AML-193 (cell line): ENCODE measurements at places on chromosomes 1 and 21.

GRCh38 chr1:41006942-41007865 lies 14.3 kb downstream of the SLFNL1 start:
- no peak for DNase-seq

DNA sequence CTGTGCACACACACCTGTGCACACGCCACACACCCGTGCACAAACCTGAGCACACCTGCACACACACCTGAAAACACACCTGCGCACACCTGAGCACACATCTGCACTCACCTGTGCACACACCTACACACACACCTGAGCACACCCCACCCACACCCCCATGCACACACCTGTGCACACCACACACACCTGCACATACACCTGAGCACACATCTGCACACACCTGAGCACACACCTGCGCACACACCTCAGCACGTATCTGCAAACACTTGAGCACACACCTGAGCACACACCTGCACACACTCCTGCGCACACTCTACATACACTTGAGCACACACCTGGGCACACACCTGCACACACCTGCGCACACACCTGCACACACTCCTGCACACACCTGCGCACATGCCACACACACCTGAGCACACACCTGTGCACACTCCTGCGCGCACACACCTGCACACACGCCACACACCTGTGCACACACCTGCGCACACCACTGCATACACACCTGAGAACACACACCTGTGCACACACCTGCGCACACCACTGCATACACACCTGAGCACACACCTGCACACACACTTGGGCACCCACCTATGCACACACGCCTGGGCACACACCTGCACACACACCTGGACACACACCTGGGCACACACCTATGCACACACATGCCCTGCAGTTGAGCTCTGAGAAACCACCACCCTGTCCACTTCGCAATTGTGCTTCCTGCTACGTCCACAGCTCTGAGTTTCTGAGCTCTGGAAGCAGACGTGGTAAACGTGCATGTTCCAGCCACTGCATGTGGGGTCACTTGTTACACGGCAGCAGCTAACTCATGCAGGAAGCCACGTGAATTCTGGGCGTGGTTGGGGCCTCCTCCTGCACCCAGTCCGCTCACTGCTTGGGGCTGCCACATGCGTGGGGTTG lies 8.0 kb upstream of the C1orf159 start:
- DNase-seq: no peak

DNA sequence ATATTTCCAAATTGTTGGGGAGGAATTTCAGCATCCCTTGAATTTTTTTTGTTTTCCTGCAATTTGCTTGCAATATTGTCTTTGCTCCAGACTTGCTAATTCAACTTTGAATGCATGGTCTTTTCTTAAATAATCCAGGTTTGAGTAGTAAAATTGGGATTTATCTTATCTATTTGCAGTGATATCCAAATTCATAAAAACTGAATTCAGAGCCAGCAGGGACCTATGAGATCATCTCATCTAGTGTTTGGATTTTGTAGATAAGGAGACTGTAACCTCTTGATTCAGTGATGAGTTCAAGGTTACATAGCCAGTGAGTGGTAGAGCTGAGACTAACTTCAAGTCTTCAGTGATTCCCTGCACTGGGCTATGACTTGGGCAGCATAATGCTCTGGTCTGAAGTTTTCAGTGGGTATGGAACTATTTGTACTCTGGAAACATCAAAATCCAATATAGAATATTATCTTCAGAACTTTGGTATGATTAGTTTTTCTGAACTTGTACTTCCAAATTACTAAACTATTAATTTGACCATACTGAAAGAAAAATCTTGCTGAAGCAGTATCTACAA lies 109.4 kb downstream of the DISP1 start:
- DNase-seq: no peak

- DNase-seq: no peak
These were observed 1.2 kb downstream of the LRIG2 start for GRCh38 chr1:113074237-113074636.

GRCh38 chr1:183633676-183634343 lies 1.8 kb downstream of the ARPC5 start:
- peak; percentile 83 for DNase-seq

DNA sequence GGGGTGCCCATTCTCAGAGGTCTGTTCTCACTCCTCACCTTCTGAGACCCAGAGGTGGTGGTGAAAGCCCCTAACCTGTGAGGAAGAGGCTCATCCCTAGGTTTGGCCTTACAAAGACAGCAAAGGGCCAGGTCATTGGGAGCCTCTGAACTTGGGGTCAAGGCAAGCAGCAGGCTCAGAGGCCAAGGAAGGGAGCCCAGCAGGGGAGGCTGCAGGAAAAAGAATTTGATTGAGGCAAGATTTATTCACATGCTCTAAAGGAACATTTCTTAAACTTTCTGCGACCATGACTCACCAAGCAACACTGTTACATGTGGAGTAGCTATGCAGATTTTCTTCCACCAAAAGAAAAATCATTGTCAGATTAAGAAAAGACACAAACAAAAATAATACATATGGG lies 132.5 kb upstream of the SYT6 start:
- no peak for DNase-seq

DNA sequence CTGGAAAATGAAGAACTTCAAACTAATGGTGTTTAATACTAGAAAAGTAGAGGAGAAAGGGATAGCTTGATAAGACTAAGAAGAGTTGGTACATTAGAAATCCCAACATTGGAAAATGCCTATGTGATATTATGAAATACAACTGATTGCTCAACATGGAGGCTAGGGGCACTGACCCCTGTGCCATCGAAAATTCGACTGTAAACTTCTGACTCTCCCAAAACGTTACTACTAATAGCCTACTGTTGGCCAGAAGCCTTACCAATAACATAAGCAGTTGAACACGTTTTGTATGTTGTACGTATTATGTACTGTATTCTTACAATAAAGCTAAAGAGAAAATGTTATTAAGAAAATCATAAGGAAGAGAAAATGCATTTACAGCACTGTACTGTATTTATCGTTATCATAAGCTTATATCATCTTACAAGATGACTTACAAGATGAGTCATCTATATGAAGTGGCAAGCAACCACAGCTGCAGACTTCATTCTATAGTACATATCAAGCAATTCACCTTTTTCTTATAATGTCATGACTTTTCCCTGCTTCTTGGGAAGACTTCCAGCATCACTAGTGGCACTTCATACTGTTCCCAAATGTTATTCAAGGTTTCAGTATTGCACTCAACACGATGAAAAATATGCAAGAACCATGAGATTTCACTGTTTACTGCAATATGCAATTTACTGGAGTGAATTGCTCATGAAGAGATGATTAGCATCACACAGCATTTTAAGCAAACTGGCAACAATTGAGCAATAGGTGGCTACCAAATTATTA lies 12.9 kb upstream of the CTSK start:
- DNase-seq: no peak

DNA sequence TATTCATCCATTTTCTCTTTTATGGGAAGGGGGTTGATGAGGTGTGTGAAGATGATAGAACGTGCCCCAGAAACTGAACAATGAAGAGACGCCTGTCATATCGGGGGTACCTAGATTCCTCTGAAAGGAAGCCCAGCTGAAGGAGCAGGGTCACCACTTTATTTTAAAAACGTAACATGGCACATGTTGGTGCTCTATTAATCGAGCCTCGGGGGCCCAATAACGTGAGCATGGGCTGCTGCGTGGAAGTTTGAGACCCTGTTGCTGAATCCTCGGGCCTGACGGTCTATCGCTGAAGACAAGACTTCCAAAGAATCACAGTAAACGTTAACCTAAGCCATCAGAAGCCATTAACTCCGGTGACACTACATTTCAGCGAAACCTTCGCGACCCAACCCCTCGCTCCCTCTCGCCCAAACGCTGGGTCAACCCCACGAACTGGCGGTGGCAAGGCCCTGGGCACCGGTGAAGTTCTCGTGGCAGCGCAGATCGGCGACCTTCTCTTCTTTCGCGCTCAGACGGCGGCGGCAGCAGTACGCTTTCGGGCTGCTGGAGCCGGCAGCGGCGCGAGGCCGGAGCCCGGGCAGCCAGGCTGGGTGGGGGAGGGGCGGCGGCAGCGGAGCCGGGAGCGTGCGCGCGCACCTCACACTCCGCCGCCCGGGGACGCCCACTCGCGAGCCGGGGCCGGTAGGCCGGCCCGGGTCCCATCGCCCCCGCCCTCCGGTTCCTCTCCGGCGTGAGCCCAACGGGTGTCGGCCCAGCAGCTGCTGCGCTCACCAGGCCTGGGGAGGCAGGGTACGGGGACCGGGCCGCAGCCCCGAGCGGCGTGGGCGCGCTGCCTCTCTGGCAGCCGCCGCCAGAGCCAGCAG lies 838 bp upstream of the MAN1A2 start:
- DNase-seq: peak; percentile 45

DNA sequence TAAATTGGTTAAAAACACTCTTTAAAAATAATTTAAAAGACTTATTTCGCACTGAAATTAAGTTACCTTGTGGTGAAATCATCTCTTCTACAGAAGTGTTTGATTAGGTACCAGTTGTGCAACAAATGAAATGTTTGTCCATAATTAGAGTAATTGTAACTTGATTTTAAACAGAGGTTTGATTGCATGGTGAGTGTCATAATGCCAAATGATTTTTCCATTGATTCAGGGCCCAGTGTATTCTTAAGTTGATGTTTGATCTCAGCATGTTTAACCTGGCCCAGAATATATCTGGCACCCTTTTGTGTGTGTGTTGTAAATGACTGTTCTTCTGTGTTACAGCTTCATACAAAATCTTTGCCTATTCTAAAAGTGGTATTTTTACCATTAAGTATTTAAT lies 28.5 kb downstream of the LRRC8B start:
- no peak for DNase-seq

DNA sequence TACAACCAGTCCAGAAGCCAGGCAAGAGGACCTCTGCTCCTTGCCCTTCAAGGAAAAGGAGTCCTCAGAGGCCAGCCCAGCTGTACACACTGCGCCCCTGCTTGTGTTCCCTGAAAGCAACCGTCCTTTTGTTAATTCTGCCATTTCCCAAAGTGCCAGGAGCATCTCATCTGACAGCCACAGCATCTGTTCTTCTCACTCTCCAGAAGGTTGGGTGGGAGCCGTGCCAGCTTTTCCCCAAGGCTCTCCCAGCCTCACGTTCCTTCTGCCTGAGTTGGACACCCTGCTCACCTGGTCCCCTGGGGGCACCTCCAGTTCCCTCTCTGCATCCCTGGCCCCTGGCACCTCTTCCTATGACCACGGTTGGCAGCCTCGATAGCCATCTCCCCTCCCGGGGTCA lies 10.5 kb upstream of the CNTN2 start:
- no peak for DNase-seq

DNA sequence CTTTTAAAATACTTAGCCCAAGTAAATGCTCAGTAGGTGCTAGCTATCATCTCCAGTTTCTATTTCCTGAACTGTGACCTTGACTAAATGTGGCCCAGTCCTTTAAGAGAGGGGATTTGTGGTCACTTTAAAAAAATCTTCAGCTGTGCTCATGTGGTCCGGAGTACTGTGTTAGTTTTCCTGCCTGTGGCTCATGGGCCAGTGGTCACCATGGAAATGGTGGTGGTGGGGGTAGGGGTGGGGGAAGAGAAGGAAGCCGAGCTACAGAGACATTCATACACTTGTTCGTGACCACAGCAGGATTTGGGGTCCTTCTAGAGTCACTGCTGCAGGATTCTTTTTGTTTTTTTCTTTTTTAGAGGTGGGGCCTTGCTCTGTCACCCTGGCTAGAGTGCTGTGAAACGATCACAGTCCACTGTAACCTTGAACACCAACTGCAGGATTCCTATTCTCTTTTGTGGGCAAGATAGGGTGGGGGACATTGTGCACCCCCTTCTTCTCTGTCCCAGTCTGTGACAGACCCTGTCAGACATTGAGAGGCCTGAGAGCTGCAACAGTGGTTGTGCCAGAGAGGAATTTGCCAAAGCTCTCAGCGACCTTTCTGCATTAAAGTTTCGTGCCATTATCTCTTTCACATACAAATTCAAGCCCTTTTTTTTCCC lies 25.8 kb downstream of the KIF26B start:
- no peak for DNase-seq

- no peak for DNase-seq
These were observed 57.2 kb downstream of the CACHD1 start for GRCh38 chr1:64527165-64527564.

DNA sequence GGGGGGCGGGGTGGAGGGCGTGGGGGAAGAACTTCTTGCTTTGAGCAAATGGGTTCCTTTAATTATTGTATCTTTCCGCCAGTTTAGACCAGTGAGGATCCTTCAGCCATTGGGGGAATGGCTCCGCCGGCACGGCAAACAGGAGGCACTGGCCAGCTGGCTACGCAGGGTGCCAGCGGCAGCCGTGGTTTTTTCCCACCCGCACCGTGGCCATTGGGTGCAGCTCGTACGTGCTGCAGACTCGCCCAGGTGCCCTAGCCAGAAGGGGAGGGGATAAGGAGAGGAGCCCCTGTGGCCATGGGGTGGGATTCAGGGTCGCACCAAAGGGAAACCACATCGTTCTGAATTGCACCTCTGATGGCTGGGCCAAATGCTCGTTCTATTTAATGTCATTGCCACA lies 65.6 kb downstream of the RGSL1 start:
- no peak for DNase-seq

GRCh38 chr1:1955621-1956094 lies 36.6 kb upstream of the TMEM52 start:
- DNase-seq: no peak

- no peak for DNase-seq
These were observed 63.7 kb downstream of the MATN1 start for GRCh38 chr1:30659702-30660101.

- DNase-seq: no peak
These were observed 570.9 kb upstream of the CAMK1G start for GRCh38 chr1:209012443-209013196.

- DNase-seq: no peak
These were observed 71.8 kb upstream of the PKN2 start for GRCh38 chr1:88612292-88612691.

GRCh38 chr1:6280761-6281451 lies 20.0 kb upstream of the GPR153 start:
- no peak for DNase-seq

- no peak for DNase-seq
These were observed 10.3 kb downstream of the SIM2 start for GRCh38 chr21:36709030-36709867.

DNA sequence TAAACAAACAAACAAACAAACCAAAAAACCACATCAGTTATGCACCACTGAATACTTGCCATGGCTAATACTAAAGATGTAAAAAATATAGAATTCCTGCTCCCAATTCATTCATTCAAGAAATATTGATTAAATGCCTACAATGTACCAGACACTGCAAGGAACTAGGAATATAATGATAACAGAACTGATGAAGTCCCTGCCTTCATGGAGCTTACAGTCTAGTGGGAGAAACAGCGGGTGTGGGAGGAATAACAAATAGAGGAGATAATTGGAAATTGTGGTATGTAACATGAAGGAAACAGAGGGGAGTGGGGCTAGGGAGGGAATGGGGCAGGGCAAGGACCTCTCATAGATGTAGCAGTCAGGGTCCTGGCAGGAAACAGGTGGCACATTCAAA lies 58.6 kb upstream of the NBL1 start:
- DNase-seq: no peak

DNA sequence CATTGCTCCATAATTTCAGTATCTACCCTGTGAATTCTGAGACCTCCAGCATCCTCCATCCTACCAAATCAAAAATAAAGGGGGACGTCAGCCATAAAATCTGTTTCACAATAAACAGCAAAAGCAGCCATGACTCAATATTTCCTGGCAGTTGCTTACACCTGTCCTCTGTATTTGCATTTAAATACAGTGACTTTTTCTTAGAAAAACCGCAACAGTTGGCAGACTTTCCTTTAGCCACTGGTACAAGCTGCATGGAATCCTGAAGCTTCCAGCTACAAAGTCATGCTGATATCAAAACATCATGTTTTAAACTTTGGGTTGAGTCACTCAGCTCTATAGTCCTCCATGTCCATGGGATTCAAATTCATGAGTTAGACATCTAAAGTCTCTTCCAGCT lies 278.0 kb upstream of the KAZN start:
- no peak for DNase-seq
